ENCODE measurements at places on chromosomes 16 and 17.

- DNase-seq, result peak; percentile 96
These were observed at the start of gene CD68 for GRCh38 chr17:7579001-7579833. Gene CD68 (plus strand): TSS chr17:7579638. CDS start chr17:7579678, 40 bp downstream.

DNA sequence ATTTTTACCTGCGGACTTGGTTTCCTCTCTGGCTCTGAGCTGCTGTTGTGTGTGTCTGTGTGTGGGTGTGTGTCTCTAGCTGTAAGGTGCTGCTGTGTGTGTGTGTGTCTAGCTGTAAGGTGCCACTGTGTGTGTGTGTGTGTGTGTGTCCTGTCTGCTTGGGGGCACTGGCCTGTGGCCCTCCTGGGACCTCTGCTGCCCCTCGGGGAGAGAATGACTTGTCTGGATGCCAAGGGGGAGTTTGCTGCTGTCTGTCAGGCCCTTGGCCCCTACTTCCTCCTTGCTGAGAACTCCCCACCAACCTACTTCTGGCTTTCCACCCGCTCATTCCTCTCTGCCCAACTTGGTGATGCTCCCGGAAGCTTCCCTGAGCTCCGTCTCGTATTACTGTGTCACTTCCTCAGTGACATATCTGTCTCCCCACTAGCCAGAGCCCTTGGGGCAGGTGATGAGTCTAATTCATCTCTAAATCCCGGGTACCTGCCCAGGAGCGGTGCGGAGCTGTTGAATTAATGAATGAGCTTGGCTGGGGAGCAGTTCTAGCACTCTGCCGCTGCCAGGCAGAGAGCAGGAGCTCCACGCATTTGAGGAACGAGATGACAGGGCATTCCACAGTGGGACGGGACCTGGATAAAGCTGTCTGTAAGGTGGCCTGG, 3.5 kb upstream of the LASP1NB start:
- no peak for DNase-seq

DNA sequence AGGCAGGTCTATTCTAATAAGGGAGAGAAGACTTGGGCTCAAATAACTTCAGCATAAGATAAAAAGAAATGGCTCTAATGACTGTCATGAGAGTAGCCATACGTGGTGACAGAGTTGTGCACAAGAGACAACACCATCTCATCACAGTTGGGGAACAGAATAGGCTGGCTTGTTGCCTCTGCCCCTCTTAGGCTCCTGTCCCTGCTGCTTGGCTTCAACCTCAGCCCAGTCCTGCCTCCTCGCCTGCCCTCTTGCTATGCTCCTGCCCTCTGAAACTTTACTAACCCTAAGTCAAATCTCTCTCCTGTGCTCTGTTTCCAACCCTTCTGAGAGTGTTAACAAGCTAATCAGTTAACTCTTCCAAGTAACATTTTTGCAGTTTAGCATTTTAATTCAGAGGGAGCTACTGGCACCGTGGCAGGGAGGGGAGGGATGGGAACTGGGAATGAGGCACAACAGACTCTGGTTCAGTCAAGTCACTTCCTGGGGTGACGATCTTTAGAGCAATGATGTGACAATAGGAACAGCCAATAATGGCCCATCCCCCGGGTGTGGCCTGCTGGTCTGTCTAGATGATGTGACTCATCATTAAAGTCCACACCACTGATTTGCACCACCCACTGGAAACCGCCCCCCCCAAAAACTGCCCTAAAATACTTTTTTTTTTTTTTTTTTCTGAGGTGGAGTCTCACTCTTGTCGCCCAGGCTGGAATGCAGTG, 35.5 kb downstream of the DNAH17 start:
- peak; percentile 8 for DNase-seq

GRCh38 chr16:79573884-79574283, 26.7 kb downstream of the MAF start:
- DNase-seq, result no peak

DNA sequence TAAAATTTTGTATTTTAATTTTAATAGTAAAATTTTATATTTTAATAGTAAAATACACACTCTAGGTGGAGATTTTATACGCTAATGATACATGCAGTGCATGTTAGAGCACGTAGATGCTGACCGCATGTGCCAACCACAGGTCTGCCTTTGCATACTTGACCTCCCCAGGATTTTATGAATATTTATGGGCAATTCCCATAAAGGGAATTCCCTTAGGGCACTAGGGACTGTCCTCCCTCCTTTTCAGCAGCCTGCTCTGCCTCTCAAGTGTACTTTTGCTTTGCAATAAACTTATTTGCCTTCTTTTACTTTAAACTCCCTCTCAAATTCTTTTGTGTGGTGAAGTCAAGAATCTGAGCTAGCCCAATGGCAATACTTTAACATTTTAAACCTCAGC, 217.7 kb upstream of the CDH8 start:
- DNase-seq, result no peak

GRCh38 chr17:1197781-1198490, 18.2 kb upstream of the ABR start:
- no peak for DNase-seq

DNA sequence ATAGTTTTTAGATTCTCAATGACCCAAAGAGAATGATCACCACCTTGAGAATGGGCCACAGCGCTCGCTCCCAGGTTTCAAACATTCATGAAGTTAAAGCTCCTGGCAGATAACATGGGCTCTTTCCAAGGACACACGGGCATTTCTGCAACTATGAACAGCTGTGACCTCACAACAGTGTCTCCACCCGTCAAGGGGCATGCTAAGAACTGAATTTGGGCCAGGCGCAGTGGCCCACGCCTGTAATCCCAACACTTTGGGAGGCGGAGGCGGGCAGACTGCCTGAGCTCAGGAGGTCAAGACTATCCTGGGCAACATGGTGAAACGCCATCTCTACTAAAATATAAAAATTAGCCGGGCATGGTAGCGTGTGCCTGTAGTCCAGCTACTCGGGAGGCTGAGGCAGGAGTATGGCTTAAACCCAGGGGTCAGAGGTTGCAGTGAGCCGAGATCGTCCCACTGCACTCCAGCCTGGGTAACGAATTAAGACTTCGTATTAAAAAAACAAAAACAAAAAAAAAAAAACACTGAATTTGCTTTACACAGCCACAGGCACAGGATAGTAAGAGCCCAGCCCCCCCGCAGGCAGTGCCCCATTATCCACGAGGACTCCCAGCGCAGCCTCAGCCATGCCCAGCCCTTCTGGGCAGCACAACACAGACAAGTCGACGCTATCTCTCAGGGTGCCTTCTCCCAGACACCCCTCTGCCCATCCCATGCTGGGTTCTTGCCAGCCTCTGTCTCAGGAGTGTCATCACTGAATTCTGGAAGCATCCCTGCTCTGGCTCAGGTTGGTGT, 7.2 kb downstream of the USP7 start:
- DNase-seq, result no peak

DNA sequence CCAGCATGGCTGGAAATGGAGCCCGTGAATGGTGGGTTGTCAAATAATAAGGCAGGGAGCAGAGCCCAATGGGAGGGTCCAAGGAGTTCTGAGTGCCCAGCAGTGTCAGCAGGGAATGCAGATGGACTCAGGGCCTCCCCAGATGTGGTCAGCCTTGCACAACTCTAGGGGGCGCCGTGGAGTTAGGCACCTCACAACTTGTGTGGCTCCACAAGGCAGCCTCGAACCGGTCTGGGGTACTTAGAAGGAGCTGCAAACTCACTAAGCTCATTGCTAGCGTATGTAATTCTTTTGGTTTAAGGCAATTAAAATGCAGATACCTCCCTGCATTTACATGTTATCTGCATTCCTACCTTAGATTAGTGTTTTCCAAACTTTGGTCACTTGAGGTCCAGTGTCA, 18.1 kb downstream of the IRF8 start:
- DNase-seq, result no peak

GRCh38 chr17:43350888-43351361, 47.9 kb upstream of the ARL4D start:
- no peak for DNase-seq

DNA sequence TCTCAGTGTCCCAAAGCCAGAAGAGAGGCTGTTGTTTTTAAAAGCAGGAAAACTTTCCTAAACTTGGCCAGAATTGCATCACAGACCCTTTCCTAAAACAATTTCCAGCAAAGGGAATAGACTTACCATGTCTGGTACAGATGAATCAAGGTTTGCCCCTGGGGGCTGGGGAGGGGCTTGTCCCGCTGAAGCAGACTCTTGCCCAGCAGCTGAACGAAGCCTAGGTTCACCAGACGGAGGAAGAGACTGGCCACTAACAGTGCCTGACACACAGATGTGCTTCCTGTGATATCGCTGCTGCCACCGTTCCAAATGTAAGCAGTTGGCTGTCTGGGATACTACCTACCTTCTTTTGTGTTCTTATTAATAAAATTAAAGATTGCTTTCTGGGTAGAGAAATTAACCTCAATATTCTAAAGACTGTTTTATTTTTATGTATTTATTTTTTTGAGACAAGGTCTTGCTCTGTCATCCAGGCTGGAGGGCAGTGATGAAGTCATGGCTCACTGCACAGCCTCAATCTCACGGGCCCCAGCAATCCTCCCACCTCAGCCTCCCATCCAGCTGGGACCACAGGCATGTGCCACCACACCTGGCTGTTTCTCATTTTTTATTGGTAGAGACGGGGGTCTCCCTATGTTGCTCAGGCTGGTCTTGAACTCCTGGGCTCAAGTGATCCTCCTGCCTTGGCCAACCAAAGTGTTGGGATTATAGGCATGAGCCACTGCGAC, 13.5 kb downstream of the PRCD start:
- DNase-seq, result no peak

- no peak for DNase-seq
These were observed 36.9 kb downstream of the SLC47A1 start for GRCh38 chr17:19570544-19571062.

GRCh38 chr17:49972486-49973270, 3.7 kb downstream of the DLX4 start:
- no peak for DNase-seq

- DNase-seq, result peak; percentile 87
These were observed 1.1 kb upstream of the PLEKHG4 start for GRCh38 chr16:67277999-67278772.

- no peak for DNase-seq
These were observed 74.1 kb upstream of the NKD1 start for GRCh38 chr16:50474138-50474537.

GRCh38 chr16:69848637-69849545, 86.8 kb downstream of the WWP2 start:
- DNase-seq, result peak; percentile 95

GRCh38 chr16:64365448-64365931, 756.4 kb downstream of the CDH11 start:
- DNase-seq, result peak; percentile 38

DNA sequence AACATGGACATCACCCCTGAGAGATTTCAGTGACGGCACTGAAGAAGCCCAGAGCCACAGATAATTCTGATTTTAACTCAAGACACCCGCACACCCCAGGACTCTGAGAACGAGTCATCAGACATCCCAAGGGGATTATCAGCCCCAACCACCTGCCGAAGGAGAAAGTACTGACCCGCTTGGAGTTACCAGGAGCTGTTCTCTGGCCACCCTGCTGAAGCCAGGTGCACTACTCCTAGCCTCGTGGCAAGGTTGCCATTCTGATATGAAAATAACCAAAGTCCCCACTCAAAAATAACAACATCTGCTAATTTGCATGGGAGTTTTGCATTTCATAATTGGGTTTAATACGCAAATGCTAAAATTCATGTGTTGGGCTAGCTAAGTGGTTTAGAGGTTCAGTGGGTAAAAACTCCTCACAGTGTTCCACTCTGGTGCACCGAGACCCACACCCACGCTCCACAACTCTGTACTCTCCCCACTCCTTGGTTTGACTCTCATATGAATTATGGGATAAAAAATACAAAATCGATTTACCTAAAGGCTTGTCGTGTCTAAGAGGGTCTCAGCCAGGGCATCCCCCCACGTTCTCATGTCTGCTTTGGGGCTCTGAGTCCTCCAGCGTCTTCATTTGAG, 143.0 kb upstream of the NOL11 start:
- no peak for DNase-seq

DNA sequence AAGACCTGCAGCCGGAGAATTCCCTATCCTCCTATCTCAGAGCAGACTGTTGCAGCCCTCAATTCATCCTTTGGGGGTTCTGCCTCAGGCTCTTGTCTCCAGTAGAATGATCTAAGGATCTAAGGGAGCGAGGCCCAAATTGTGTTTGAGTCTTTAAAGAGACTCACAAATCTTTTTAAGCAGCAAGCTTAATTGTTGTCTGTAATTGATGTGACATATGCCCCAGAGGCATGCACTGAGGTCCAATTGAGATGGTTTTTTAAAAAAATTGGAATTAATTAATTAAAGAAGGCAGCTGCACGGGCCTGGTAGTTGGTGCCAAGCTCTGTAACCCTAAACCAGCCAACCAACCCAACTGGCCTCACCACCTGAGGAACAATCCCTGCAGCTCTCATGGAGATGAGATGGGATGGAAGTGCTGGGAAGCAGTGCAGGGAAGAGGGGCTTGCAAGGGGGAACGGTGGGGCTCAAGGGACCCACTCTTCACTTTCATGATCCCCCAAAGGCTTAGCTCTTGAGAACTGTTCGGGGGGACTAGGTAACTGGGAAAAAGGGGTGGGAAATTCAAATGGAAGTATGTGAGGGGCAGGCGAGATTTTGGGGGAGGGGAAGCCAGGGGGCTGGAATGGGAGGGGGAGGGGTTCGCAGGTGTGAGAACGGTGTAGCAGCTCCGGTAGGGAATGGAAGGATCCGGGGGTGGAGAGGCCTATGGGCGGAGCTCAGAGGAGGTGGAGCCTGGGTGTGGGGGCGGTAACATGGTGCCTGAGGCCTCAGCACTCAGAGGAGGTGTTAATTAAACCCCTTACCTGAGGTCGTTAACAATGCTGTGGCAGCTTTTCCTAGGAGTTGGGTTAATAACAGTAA, 9.2 kb upstream of the ZNF652 start:
- no peak for DNase-seq

- no peak for DNase-seq
These were observed 2.3 kb downstream of the TPSD1 start for GRCh38 chr16:1258225-1258600.

- peak; percentile 32 for DNase-seq
These were observed 714 bp downstream of the ACSF3 start for GRCh38 chr16:89094252-89094879.
